ENCODE measurements at places on chromosomes 5 and 9. TPM values are rescaled to one million over a fixed set of nuclear protein-coding genes. Genes with fewer than 3 reads are reported as not detected.

The CACNA1B gene
- total RNA-seq, result 2.4 TPM

The PKD2L2 gene
- total RNA-seq, result not detected

The ALAD gene
- total RNA-seq, result 59.3 TPM

The ZNF346 gene
- 42.2 TPM for total RNA-seq

DNA sequence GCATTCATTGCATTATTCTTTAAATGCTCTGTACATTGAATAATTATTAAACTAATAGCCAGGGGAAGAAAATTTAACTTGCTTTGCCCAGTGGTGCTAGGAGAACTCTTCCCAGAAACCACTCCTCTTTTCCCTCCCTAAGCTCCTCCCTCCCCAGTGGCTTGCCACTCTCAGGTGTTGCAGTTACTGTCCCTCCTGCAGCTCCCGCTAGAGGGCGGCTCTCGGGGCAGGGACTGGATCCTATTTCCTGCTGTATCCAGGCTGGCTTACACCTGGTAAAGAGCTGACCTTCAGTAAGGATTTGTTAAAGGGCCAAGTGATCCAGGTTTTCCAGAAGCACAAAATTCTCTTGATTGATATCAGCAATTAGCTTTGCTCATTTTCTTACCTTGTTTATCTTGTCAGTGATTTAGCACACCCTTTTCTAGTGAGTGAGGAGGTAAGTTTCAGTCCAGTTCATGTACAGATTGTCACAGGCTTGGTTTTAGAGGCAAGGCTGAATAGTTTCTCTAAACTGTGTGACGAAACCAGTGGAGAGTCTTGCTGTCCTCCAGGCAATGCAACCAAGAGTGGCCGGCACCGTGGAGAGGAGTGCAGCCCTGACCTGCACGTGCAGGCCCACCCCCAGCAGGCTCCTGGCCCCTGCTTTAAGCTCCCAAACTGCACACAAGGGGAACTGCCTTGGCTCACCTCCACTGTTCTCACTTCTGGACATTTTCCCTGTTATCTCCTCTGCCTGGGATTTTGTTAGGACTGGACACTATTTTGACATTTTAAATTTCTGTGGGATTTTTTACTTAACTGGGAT, 423.8 kb downstream of the SPOCK1 start:
- H3K27me3 ChIP-seq, result peaks cover 25% of the 10 kb centered on the region
- no peak overlapping the region for H3K4me3 ChIP-seq
- peak overlapping the region; percentile 36 for H3K27ac ChIP-seq
- no peaks in the 10 kb centered on the region for H3K36me3 ChIP-seq
- DNase-seq, result peak; percentile 77

DNA sequence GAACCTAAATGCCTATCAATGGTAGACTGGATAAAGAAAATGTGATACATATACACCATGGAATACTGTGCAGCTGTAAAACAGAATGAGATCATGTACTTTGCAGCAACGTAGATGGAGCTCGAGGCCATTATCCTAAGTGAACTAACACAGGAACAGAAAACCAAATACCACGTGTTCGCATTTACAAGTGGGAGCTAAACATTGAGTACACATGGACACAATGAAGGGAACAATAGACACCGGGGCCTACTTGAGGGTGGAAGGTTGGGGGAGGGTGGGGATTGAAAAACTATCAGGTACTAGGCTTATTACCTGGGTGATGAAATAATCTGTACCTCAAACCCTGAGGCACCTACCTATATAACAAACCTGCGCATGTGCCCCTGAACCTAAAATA, 22.4 kb upstream of the DEPDC1B start:
- DNase-seq, result no peak
- H3K36me3 ChIP-seq, result no peaks in the 10 kb centered on the region
- H3K4me1 ChIP-seq, result peaks cover 10% of the 10 kb centered on the region
- H3K4me3 ChIP-seq, result no peak overlapping the region
- H3K27me3 ChIP-seq, result no peaks in the 10 kb centered on the region
- H3K27ac ChIP-seq, result peak overlapping the region; percentile 3

DNA sequence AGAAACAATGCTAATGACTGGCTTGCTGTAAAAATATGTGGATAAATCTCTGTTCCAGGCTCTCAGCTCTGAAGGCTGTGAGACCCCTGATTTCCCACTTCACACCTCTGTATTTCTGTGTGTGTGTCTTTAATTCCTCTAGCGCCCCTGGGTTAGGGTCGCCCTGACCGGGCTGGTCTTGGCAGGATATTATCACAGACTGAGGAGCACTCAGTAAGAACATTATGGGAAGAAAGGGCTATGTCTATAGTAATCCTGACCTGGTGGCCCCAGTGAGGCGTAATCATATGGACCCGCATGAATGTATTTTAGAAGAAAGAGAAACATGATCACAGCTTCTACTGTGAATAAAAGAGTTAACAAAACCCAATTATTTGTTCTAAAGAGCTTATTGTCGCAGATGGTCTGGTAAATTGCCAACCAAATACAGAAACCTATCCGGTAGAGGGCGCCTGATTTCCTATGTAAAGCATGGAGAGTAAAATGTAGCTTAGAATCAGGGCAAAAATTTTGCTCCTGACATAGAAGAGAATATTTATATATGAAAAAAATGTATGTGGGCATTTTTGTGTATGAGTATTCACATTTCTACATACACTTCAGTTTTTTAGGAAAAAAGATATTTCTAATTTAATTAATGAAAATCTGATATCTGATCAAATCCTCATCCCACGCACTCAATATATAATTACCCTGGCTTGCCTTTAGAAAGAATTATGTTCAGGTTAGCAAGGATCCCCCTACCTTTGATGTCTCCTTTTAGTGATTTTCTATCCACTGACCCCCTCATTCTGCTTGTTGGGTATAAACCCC, 5.8 kb upstream of the IFNA1 start:
- no peak overlapping the region for H3K4me3 ChIP-seq
- DNase-seq, result no peak

- no peak overlapping the region for H3K4me3 ChIP-seq
- no peak for DNase-seq
- H3K27me3 ChIP-seq, result no peaks in the 10 kb centered on the region
- no peaks in the 10 kb centered on the region for H3K36me3 ChIP-seq
Observed at GRCh38 chr5:123421773-123422172, 1.4 kb downstream of the CEP120 start.

DNA sequence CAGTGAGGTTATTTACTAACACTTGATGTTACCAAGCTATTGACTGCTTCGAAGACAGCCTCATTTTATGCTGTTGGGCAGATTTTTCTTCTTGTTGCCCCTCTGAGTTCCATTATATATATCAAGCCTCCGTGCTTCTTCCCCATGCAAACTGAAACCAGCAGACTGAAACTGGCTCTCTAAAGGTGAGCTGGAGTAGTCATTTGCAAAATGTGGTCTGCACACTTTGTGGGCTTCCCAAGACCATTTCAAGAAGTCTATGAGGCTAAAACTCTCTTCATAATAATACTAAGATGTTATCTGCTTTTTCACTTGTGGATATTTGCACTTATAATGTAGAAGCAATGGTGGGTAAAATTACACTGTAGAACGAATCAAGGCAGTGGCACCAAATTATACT, 13.9 kb downstream of the SLC36A1 start:
- no peak overlapping the region for H3K27ac ChIP-seq
- H3K4me3 ChIP-seq, result no peak overlapping the region
- no peaks in the 10 kb centered on the region for H3K4me1 ChIP-seq
- H3K36me3 ChIP-seq, result peaks cover 4% of the 10 kb centered on the region

DNA sequence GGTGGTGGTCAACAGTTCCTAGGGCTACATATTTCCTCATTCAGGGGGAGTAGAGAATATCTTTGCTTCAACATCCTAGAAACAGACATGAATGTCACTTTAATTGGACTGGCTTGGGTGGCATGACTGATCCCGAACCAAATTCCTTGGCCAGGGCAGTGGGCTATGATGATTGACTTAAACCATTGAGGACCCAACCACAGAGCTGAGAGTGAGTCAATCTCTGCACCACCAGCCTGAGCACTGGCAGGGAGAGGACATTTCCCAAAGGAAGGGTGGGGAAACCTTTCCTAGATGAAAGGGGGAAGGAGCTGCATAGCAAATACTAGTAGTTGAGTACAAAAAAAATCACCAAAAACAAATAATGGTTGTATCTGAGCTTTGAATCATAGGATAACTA, 52.8 kb upstream of the ENTREP1 start:
- H3K27me3 ChIP-seq, result no peaks in the 10 kb centered on the region
- DNase-seq, result no peak
- no peak overlapping the region for H3K4me3 ChIP-seq
- H3K4me1 ChIP-seq, result no peaks in the 10 kb centered on the region

- peaks cover 4% of the 10 kb centered on the region for H3K36me3 ChIP-seq
- H3K27ac ChIP-seq, result no peak overlapping the region
- no peak for DNase-seq
- peaks cover 15% of the 10 kb centered on the region for H3K27me3 ChIP-seq
Observed at GRCh38 chr5:16600397-16600796, 16.4 kb downstream of the RETREG1 start.

GRCh38 chr5:115414406-115415142, 118.1 kb upstream of the CCDC112 start:
- no peak for DNase-seq
- H3K4me3 ChIP-seq, result no peak overlapping the region
- H3K27me3 ChIP-seq, result peaks cover 31% of the 10 kb centered on the region
- no peak overlapping the region for H3K27ac ChIP-seq

- H3K27ac ChIP-seq, result no peak overlapping the region
- H3K4me3 ChIP-seq, result no peak overlapping the region
- no peaks in the 10 kb centered on the region for H3K36me3 ChIP-seq
- no peaks in the 10 kb centered on the region for H3K4me1 ChIP-seq
- H3K27me3 ChIP-seq, result no peaks in the 10 kb centered on the region
Observed at GRCh38 chr9:127358023-127358535, 38.9 kb upstream of the SLC2A8 start.

DNA sequence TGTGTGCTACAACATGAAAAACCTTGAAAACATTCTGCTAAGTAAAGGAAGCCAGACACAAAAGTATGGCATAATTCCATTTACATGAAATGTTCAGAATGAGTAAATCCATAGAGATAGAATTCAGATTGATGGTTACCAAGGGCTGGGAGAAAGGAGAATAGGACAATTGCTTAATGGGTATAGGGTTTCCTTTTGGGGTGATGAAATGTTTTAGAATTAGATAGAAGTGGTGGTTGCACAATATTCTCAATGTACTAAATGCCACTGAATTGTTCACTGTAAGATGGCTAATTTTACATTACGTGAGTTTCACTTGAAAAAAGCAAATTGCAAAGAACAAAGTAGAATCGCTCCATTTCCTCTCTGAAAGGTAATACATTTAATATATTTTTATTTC, 43.0 kb upstream of the GAS1 start:
- no peak for DNase-seq
- H3K4me1 ChIP-seq, result peaks cover 2% of the 10 kb centered on the region
- H3K27ac ChIP-seq, result no peak overlapping the region
- H3K27me3 ChIP-seq, result peaks cover 8% of the 10 kb centered on the region
- H3K36me3 ChIP-seq, result no peaks in the 10 kb centered on the region

GRCh38 chr5:59125011-59125961, 542.4 kb downstream of the RAB3C start:
- no peaks in the 10 kb centered on the region for H3K36me3 ChIP-seq
- DNase-seq, result no peak
- peaks cover 5% of the 10 kb centered on the region for H3K4me1 ChIP-seq

DNA sequence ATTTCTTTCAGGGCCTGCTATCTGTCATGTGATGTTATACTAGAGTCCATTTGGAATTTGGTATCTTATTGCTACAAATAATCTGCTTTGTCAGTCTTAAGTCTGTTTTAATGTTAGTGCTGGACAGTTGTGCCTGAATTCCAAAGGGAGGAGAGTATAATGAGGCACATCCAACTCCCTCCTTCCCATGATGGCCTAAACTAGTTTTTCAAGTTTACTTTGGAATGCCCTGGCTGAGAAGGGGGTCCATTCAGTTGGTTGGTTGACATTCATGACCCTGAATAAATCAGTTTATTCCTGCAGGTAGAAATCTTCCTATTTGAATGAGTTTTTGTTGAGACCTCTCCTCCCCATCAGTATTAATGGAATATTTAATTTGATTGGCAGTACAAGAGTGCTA, 9.4 kb upstream of the LRRTM2 start:
- peaks cover 15% of the 10 kb centered on the region for H3K4me1 ChIP-seq
- H3K27me3 ChIP-seq, result no peaks in the 10 kb centered on the region
- DNase-seq, result no peak
- peaks cover 37% of the 10 kb centered on the region for H3K36me3 ChIP-seq

DNA sequence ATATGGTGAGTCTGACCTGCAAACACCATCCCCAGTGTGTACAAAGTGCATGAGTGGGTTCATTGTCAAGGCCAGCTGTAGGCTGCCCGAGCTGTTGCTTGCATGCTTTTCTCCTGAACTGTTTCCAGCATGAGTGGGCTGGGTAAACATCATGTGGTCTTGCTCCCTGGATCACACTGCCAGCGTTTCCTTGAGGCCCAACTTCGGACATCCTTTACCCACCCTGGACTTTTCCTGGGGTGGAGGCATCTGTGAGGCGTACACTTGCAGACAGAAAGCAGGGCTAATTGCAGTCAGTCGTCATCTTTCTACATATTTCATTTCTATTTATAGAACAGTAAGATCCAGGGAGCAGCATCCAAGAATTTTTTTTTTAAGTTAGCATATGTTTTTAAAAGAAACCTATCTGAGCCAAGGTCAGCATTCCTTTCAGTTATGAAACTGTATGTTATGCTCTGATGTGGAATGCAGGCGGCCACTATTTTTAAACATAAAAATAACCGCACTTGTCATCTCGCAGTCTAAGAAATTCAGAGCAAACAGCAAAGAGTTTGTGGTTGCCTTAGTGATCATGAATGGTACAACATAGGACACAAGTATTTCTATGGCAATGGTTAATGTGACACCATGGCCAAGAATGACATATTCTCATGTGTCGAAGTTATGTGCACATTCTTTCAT, 106.5 kb upstream of the DMRT1 start:
- H3K4me1 ChIP-seq, result peaks cover 12% of the 10 kb centered on the region
- H3K27ac ChIP-seq, result no peak overlapping the region
- no peak for DNase-seq
- peaks cover 41% of the 10 kb centered on the region for H3K36me3 ChIP-seq
- H3K4me3 ChIP-seq, result no peak overlapping the region

- no peak for DNase-seq
- no peak overlapping the region for H3K27ac ChIP-seq
- H3K4me1 ChIP-seq, result peaks cover 6% of the 10 kb centered on the region
- no peaks in the 10 kb centered on the region for H3K36me3 ChIP-seq
- no peak overlapping the region for H3K4me3 ChIP-seq
- H3K27me3 ChIP-seq, result peaks cover 15% of the 10 kb centered on the region
Observed at GRCh38 chr5:135446615-135447014, 533 bp downstream of the DCANP1 start.
